Stimulated activated naive CD8-positive, alpha-beta T cell treated with anti-CD3 and anti-CD28 coated beads, Interleukin-15, Interleukin-2, amounts not matched to agents 100 U/mL and 50 U/mL, for 24 hours (primary cell): ENCODE measurements at places on chromosomes 12 and 14.

GRCh38 chr12:2548081-2548480, 246.7 kb upstream of the FKBP4 start:
- no peak for DNase-seq

- DNase-seq: no peak
Measured at GRCh38 chr12:70880744-70881143, 39.8 kb downstream of the PTPRR start.

GRCh38 chr12:3998968-3999792, 126.0 kb upstream of the PARP11 start:
- no peak for DNase-seq

- DNase-seq: no peak
Measured at GRCh38 chr12:70919597-70920035, 922 bp downstream of the PTPRR start.

DNA sequence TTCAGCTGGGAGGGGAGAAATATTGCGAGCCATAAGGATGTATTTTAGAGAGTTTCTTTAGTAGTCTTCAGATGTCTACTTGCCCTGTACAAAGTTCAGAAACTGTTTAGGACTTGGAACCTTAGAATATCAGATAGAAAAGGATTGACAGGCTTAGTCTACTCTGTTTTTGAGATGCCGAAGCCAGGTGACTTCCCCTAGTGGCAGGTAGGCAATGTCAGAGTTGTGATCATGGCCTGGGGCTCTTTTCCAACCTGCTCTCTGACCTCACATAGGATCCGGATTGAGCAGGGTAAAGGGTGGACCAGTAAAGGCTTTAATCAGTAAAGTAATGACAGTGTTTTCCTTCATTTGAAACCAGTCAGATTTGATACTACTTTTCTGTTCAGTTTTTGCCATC, 59.6 kb downstream of the PRKCH start:
- no peak for DNase-seq

GRCh38 chr12:57518920-57519795, 1.2 kb downstream of the DDIT3 start:
- DNase-seq: peak; percentile 37

DNA sequence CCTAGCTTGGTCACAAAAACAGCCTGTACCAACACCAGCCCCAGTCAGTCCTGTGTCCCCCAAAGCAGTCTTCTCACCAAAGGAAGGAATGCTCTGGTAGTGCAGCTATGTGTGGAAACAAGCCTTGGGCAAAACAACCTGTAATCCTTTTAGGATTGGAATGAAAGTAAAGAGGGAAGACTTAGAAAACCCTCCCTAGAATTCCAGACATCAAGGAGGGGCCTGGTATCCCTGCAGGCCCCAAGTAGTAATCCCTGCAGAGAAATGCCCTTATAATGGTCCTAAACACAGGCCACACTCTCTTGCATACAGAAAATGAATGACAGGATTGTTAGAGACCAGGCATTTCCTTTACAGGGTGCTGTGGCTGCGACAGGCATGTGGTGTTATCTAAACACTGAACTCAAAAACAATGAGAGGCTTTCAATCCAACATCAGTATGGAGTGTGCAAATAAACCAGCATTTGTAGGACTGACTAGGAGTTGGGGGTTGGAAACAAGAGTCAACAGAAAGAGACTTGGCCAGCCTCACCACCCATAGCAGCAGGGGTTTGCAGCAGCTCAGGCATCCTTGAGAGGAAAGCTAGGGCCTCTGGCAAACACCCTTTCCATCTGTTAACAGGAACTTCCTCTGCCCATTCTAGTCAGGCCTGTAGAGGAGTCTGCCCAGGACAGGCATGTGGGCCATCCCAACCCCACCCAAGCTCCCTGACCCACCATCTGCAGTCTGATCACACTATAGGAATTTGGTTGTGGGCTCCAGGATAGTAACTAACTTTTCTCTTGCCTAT, 59.1 kb downstream of the DCAF5 start:
- no peak for DNase-seq

DNA sequence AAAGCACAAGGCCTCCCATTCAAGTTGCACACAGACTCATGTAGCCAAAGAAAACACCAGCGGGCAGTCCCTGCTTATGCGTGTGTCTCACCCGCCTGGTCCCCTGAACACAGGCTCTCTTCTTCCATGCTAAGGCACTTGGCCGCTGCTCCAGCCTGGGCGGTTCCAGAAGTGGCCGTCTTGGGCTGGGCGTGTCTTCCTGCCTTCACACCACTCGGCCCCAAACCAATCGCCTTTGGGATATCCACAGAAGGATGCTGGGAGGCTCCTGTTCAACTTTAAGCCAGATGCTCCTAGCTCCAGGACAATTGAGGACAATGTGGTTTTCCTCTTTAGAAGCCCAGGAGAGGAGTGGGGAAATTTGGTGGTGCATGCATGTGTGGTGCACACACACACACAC, 2.2 kb downstream of the SCARB1 start:
- DNase-seq: no peak

- no peak for DNase-seq
Measured at GRCh38 chr12:95408201-95408600, 65.8 kb upstream of the METAP2 start.

GRCh38 chr12:43102546-43103264, 449.3 kb downstream of the ADAMTS20 start:
- DNase-seq: no peak

DNA sequence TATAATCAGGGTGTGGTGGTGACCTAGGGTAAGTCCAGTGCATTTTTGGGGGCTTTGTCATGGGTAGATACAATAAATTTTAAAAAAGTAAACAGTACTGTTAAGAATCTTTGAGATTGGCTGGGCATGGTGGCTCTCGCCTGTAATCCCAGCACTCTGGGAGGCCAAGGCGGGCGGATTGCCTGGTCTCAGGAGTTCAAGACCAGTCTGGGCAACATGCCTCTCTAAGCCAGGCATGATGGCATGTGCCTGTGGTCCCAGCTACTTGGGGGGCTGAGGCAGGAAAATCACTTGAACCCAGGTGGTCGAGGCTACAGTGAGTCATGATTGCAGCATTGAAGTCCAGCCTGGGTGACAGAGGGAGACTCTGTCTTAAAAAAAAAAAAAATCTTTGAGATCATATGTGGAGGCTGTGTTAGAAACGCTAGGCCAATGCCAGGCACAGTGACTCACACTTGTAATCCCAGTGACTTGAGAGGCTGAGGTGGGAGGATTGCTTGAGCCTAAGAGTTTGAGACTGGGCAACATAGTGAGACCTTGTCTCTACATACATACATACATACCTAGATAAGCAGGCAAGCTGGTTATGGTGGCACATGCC, 67.7 kb downstream of the PRKCH start:
- DNase-seq: peak; percentile 43

DNA sequence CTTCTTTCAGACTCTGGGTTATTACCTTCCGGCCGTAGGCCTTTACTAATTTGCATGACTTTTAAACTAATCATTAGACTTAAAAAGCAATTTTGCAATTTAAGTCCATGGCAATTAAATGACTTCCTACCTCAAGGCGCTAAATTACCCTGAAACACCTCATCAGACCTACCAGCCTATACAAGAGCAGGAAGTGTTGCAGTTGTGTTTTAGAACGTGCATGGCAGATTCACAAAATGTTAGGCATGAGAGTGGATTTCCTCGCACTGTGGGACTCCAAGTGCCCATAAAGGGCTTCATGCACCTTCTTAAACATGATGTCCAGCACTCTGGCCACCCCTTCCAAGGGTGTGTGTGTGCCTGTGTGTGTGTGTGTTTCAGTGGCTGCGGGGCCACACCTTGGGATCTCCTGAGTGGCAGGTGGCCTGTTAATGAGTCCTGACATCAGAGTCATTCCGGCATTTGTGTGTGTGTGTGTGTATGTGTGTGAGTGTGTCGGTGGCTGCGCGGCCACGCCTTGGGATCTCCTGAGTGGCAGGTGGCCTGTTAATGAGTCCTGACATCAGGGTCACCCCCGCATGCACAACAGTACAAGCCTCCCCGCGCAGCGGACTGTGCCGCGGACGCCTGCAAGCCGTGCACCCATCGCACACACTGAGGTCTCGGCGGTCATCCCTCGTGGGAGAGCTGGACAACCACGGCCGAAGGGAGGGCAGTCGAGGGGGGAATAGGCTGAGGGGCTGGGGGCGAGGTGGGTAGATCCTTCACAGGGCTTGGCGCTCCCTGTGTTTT, 900 bp downstream of the C2CD5 start:
- DNase-seq: peak; percentile 57

DNA sequence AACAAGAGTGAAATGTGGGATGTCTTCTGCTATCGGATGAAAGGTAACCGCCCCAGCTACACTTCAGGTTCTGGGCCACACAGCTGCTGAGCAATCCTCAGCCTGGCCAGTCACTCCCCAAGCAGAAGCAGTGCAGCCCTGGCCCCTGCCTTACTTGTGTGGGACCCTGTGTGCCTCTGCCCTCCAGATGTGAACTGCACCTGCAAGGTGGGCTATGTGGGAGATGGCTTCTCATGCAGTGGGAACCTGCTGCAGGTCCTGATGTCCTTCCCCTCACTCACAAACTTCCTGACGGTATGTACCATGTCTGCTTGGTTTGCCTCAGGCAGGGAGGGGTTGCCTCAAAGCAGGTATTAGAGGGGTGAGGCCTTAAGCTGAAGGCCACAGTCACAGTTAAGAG, 85.6 kb downstream of the NT5DC3 start:
- no peak for DNase-seq
